ENCODE measurements at places on chromosomes 13 and 19.
A peak's percentile ranks its signal among the peaks of the same experiment; 100 is the strongest.

DNA sequence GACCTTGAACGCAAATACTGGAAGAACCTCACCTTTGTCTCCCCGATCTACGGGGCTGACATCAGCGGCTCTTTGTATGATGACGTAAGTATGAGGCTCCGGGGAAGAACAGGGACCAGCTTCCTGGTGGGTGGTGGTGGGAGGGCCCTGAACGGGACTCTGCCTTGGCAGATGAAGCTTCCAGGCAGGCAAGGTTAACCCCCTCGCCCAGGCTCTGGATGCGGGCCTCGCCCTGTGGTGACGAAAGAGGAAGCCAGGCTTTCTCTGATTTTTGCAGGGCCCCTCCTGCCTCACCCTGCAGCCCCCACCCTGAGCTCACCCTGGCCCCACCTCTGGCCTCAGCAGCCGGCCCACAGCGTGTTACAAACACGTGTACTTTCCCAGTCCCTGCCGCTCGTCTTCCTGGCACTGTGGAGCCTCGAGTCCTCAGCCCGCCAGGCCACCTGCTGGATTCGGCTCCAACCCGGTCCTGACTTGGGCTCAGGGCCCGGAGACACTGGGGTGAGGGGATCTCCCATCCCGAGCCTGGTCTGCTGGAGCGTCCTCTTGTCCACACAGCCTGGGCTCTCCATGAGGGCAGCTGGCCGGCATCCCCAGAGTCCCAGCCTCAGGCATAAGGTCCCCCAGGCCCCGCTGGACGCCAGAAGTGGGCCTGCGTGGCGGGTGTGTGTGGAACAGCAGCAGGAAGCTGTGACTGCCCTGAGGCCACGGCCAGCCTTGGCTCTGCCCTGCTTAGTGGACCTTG lies 72.4 kb downstream of the KDM4B start:
- no peak for DNase-seq

DNA sequence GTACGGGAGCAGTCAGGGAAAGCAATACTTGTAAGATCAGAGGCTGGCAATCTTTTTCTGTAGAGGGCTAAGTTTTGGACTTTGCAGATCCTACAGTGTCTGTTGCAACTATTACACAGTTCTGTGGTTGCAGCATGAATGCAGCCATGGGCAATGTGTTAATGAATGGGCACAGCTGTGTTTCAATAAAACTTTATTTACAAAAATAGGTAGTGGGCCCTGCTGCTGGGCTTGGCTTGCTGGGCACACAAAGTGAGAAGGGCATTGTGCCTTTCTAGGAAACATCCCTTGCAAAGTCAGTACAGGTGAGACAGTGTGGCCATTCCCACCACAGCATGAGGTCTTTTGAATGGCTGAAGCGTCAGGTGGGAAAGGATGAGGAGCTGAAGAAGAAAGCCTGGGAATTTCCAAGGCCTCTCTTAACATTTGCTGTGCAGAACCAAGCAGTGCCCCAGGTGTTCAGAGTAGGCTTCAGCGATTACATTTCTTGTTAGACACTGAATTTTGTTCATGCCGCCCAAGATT lies 9.1 kb downstream of the KL start:
- DNase-seq, result no peak

DNA sequence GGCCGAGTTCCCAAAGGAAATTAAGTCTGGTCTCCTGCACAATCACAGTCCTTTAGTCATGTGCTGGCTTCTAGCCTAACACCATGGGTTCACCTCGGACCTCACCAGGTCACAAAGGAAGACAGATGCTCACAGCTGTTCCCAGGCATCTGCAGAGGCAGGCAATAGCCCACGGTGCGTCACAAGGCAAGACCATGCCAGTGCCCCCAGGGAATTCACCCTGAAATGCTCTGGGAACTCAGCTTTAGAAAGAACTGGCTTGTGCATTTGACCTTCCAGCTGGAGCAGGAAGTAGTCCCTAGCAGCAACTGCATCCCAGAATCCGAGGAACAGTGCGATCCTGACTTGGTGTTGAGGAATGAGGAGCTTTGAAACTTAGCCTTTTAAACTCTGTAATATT lies 96.8 kb upstream of the WASF3 start:
- DNase-seq, result no peak

GRCh38 chr13:110463156-110463555 lies 98.4 kb downstream of the RAB20 start:
- no peak for DNase-seq

DNA sequence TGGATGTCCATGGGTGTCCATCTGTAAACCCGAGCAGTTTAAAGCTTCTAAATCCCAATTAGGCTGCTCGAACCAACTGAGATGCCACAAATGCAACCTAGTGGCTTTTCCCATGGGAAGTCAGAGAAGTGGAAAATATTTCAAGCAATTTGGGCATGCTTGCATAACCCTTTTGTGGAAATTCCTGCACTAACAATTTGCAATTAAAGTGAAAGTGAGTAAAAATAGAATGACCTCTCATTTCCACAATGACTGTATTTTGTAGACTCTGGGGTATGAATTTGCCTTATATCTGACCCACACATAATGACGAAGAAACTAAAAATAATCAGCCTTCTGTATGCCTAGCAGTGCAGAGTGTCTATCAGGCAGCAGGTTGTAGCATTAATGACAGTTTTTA lies 91.8 kb upstream of the TSC22D1 start:
- peak; percentile 75 for DNase-seq

DNA sequence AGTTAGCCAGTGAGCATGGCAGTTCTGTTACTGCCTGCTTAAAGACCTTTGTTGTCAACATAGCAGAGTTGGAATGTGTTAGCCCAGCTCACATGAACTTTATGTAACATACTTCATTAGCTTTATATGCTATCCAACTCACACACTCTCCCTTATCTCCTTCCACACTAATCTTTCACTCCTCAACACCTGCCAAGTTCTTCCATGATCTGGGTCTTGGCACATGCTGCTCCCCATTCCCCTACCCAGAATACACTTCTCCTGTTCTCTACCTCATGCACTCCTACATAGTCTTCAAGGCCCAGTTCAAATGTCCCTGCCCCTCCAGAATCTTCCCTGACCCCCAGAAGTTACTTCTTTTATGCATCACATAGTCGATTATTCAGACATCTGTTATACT lies 179.3 kb downstream of the KATNAL1 start:
- no peak for DNase-seq

DNA sequence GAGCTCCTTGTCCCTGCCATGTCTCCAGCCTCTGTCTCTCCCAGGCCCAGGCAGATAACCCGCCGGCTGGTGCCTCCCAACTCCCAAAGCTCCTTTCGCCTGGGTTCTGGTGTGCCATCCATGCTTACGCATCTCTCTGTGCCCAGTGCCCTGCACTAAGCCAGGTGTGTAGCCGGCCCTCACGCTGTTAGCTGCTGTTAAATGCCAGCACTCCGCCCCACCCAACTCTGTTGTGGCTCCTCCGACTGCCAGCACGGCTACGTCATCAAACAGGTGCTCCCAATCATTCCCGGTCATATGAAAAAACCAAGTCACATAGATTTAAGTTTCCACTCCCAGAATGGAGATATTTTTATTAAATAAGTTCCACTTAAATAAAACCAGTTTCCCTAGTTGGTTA lies 7.0 kb upstream of the HSPH1 start:
- no peak for DNase-seq

DNA sequence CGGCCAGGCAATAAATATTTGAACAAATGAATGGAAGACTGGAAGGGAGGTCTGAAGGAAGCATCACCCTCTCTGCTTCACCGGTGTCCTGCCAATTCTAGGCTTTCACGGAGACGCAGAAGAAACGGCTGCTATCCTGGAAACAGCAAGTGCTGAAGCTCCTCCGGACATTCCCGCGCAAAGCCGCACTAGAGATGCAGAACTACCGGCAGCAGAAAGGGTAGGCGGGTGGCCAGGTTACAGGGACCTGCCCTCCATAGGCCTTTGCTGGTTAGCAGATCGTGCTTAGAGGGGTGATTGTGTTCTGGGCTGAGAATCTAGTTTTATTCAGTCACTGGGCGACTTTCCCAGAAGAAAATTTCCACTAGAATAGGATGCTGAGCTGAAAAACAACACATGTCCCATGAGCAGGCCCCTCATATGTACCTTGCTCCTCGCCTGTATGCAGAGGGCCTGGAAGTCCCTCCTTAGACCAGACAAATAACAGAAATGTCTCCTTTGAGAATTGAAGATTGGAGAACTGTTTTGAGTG lies 11.0 kb downstream of the PAF1 start:
- no peak for DNase-seq

- DNase-seq, result no peak
These were observed 1.1 kb upstream of the ZNF581 start for GRCh38 chr19:55642153-55643002.

DNA sequence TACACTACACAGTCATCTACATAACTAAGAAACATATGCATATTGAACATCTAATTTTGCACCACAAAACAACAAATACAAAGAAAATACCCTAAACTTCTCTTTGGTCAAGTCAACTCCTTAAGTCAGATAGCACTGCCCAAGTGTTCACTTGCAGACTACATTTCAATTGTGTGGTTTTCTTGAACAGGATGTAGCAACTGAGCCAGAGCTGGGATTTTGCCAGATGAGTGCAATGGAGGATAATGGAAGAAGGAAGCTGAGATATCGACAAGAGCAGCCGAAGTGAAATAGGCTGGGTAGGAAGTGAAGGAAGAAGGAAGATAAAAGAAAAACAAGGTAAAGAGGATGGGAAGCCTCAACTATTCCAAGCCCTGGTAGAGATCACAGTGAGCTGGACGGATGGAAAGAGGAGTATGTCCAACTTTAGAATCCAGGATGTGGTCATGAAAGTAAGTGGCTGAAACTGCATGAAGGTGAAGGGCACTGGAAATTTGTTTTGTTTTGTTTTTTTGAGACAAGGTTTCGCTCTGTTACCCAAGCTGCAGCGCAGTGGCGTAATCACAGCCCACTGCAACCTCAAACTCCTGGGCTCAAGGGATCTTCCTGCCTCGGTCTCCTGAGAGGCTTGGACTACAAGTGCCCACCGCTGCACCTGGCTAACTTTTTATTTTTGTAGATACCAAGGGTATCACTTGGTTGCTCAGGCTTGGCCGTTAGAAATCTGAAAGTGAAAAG lies 15.0 kb downstream of the NUFIP1 start:
- DNase-seq, result no peak

GRCh38 chr13:24280720-24281119 lies 28.7 kb upstream of the C1QTNF9 start:
- no peak for DNase-seq

DNA sequence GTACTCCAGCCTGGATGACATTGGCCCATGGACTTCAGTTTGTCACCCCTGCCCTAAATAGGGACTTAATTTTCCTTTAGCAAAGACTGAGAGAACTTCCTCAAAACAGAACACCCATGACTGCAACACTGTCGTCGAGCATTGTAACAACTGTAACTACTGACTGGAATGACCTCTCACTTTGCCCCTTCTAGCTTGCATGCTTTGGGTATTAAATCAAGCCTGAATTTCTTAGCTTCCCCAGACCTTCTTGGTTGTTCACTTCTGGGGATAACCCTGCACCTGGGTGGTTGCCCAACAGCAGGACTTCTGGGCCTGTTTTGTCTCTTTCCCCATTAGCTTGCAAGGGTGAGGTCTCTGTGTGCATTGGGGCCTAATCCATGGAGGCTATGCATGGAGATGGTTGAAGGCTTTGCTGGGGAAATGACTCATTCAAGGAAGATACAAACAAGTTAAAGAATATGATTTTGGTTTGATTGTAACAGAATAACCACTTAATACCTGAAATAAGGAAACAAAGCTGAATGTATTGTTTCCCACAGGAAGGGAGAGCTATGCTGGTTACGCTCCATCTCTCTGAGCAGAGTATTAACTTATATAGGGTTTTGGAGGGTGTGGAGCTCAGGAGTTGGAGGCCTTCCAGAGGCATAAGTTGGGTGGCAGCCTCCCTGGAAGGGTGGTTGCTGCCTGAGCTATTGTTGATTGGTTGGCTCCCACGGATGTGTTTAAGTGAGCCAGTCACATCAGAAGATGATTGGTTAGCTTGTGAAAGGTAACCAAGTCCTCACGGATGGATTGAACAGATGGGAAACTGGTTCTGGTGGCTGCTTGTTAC lies 34.7 kb upstream of the UBAC2 start:
- no peak for DNase-seq

DNA sequence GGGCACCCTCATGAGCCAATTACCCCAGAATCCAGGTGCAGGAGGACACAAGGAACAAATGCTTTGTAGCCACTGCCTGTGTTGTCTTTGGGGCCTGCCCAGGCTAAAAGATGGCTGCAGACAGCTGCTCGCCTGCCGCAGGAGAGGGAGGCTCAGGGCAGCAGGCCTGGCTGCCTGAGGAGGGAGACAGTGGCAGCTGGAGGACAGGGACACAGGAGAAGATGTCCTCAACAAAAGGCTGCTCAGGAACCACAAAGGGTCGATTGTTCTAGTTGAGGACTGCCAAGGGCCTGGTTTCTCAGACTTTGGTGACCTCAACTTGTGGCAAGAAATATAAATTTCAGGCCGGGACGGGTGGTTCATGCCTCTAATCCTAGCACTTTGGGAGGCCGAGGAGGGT lies 7.6 kb downstream of the SIRT2 start:
- no peak for DNase-seq

GRCh38 chr13:51576754-51577153 lies 7.5 kb upstream of the WDFY2 start:
- DNase-seq, result no peak

- no peak for DNase-seq
These were observed 316.7 kb upstream of the KLHL1 start for GRCh38 chr13:70424928-70425327.

DNA sequence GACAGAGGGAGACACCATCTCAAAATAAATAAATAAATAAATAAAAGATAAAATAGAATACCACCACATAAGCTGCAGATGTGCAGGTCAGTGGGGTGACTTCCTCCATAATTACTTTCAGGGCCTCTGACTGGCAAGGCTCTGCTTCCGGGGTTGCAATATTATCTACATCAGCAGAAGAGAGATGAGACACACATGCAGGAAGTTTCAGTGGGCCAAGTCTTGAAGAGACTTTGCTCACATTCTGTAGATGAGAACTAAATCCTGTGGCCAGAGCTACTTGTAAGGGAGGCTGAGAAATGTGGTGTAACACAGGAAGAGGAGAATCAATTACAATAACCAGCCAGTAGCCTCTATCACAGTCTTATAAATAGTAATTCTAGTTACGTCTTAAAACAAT lies 89.9 kb upstream of the MAB21L1 start:
- DNase-seq, result no peak

DNA sequence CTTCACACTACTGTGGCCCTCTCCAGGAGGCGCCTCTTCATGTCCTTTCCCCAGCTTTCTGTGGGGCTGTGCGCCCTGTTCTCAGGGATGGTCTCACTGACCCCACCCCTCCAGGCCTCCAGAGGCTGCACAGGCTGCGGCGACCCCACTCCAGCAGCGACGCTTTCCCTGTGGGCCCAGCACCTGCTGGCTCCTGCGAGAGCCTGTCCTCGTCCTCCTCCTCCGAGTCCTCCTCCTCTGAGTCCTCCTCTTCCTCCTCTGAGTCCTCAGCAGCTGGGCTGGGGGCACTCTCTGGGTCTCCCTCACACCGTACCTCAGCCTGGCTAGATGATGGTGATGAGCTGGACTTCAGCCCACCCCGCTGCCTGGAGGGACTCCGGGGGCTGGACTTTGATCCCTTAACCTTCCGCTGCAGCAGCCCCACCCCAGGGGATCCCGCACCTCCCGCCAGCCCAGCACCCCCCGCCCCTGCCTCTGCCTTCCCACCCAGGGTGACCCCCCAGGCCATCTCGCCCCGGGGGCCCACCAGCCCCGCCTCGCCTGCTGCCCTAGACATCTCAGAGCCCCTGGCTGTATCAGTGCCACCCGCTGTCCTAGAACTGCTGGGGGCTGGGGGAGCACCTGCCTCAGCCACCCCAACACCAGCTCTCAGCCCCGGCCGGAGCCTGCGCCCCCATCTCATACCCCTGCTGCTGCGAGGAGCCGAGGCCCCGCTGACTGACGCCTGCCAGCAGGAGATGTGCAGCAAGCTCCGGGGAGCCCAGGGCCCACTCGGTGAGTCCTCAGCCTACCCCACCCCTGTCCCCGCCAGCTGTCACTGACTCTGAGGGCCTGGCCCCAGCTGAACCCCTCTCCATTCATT lies 11.2 kb downstream of the ARHGAP33 start:
- no peak for DNase-seq

Data from AG04449 (cell line).